ENCODE measurements at places on chromosomes 1 and 21.

DNA sequence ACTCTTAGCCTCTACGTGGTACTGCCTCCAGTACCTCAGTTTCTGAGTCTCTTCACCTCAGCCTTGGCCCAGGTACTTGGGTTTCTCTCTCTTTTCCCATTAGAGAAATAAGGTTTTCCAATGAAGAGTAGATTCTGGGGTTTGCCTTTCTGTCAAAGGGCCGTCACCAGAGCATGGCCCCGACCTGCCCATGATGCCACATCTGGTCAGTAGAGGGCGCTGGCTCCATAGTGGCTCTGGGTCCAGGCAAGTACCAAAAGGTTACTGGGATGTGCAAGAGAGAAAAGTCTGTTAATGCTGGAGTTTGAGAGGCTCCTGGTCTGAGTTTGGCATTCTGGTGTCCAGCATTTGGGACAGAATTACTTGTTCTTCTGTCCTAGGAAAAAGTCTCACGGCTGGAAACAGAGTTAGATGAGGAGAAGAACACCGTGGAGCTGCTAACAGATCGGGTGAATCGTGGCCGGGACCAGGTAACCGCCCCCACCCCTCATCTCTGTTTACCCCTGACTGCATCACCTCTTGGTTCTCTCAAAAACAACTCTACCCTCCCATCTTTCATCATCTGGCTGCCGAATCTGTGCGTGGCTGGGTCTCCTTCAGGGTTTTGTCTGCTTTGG lies 5.3 kb upstream of the TUFT1 start:
- DNase-seq: peak; percentile 87

DNA sequence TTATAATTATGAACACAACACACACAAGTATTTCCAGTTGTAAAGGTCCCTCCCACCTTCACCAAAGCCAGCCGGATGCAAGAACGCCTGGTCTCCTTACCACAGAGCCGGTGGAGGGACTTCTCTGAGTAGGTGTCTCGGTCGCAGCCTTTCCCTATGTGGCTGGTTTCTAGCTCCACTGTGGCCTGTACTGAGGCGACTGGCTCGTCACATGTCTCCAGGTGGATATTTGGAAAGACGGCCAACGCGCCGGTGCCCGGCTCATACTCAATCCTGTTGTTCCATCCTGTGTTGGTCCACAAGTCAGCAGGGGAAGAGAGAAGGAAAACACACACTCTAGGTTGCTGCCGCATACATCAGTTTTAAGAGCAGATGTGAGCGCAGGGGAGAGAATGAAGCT lies 74.4 kb downstream of the CLSTN1 start:
- no peak for DNase-seq

DNA sequence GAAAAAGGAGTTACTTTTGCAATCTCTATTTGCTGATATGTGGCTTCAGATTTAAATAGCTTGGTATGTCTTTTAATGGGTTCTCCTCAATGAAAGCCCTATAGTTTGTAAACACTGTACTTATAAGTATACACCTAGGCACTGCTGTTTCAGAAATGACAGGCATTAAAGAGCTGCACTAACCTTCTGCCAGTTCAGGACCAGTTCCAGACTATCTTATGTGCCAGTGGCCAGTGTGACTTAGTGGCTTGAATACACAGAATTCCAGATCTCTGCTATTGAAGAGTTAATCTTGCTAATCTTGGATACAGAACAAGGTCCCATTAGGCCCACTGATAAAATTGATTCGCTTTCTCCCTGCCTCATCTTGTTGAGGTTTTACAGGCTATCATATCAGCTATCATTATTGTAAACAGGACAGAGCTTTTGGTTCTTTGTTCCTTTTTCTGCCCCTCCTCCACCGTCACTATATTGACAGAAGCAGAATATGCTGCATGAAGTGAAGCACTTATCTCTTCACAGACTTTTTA lies 337.5 kb downstream of the LRRIQ3 start:
- DNase-seq: no peak

- DNase-seq: no peak
These were observed 301.3 kb downstream of the SIPA1L2 start for GRCh38 chr1:232328486-232329102.

DNA sequence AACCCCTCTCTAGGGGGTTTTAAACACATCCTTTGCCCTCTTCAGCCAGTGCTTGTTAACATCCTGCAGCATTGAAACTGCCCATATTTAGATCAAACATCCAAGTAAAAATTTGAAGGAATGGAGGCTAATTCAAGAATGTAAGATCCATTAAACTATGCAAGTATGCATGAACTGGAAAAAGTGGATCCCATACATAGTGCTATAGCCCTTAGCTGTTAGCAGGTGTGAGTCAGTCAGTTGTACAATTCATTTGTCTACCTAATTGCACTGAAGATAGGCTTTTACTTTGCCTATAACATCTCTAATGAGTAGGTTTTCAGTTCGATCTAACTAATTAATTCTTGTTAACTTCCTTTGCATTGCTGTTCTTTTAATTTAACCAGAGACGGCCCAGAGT lies 270.9 kb downstream of the LMO4 start:
- DNase-seq: no peak

GRCh38 chr21:17711896-17712295 lies 99.2 kb upstream of the BTG3 start:
- DNase-seq: peak; percentile 8

GRCh38 chr21:31520561-31521098 lies 138.9 kb upstream of the SOD1 start:
- DNase-seq: no peak

DNA sequence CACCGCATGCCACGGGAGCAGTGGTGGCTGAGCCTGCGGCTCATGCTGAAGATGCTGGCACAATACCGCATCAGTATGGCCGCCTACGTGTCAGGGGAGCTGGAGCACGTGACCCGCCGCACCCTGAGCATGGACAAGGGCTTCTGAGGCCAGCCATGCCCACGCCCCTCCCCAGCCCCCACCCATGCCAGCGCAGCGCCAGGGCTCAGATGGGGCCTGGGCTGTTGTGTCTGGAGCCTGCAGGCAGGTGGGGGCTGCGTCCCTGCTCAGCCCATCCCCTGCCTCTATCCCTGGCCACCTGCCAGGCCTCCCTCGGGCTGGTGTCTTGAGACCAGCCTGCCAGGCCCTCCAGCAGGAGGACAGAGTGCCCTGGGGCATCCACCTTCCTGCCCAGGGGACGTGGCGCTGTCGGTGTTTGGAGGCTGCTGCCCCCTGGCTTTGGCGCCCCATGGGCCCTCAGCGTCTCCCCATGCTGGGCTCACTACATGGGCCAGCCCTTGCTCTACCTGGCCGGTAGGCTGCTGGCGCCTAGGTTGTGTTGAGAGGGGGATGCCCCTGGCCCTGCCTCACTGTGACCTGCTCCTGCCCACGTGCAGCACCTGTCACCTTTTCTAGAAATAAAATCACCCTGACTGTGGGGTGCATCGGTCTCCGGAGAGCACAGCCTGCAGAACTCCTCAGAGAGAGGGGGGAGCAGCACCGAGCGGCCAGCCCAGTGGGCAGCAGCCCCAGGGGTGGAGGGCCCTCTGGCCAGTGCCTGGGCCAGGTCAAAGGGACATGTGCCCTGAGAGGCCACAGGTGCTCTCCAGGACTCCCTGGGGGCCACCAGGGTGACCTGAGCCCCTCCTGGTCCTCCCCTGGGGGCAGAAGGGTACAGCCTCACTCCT lies 12.2 kb downstream of the CFAP410 start:
- DNase-seq: no peak

- DNase-seq: no peak
These were observed 189.9 kb upstream of the CACYBP start for GRCh38 chr1:174809755-174810280.

GRCh38 chr1:6391951-6392808 lies 1.4 kb downstream of the ACOT7 start:
- peak; percentile 24 for DNase-seq

- no peak for DNase-seq
These were observed 17.7 kb downstream of the TBX15 start for GRCh38 chr1:118970451-118970850.

DNA sequence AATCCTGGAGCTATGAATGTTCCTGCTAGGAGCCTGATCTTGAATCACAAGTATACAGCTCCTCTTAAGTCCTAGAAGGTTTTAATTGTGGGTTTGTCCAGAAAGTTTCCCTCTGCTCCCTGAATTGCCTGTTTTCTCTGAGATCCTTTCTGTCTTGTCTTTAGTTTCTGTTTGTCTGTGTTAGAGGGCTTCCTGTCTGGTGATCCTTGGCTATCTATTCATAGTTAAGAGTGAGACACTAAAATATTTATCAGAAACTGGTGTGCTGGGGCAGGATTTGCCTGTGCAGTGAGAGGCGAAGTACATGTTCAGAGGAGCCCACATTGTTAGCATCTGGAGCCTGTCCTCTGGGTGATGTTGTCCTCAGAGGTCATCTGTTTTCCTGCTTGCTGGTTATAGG lies 45.4 kb downstream of the ETS2 start:
- no peak for DNase-seq

DNA sequence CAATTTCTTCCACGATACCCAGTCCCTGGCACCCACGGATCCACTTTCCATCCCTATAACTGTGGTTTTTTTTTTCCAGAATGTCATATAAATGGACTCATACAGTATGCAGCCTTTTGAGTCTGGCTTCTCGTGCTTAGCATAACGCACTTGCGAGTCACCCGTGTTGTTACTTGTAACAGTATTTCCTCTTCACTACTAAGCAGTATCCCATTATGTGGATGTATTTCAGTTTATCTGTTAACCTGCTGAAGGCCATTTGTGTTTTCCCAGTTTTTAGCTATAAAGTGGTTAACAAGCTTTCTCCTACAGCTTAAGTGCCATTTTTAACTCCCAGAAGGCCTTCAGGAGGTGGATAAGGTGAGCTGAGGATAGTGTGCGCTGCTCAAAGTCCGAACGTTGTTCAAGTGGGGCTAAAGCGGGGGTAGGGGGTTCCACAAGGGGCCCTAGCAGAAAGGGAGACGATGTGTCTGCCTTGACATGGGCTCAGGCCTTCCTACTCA lies 829 bp downstream of the ADAR start:
- DNase-seq: peak; percentile 41

DNA sequence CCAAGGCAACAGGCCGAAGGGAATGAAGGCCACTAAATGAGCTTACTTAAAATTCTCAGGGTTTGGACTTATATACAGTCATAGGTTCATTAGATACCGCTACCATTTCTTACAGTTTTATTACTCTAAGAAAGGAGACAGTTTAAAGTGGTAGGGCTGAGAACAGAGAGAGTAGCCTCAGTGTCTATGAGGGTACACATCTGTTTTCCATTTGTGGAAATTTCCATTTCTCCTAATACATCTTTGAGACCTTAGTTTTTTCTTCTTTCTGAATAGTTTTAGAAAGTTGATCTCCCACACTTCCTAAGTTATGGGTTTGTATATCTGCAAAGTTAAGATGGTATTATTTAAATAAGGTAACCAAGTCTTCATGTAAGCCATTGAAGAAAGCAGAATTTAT lies 1279.1 kb downstream of the NCAM2 start:
- DNase-seq: no peak

DNA sequence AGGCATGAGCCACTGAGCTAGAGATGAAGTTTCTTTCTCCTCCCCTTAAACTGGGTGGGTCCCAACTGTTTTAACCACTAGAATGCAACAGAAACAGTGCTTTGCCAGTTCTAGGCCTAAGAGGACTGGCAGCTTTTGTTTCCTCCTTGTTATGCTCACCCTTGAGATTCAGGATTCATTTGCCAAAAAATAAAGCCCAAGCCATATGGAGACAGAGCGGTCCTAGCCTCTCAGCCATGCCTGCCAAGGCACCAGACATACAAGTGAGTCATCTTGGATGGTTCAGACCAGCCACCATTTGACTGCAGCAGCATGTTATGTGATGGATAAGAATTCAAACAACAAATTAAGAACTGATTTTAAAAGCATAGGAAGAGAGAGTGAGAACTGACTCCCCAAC lies 38.1 kb upstream of the STUM start:
- DNase-seq: no peak

DNA sequence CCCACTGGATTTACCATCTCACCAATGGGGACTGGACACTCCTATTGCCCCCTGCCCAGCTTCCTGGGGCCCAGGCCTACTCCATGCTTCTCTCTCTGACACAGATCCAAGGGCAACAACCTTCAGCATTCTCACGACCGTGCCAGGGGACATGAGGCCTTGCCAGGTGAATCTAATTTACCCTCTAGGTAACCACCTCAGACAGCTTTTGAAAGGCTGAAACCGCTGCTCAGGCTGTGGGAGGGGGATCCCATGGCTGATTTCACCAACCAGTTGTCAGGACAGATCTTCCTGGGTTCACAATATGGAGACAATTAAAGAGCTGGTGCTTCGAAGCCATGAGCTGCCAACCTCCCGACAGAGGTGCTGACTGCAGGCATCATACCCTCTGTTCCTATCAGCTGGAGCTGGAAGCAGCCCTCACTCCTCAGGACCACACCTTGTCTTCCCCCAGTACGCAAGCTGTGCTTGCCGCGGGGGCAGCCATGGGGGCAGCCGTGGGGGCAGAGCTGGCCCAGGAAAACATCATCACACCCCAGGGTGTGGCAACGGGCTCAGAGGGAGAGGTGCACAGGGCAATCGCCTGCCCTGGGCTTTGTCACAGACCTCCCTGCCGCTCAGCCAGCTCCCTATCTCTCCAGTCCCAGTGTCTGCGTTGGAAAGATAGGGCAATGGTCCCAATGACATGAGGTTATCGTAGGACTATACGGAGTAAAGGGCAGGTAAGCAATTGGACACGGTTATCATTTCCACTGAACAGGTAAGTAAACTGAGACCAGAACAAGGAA lies 120.2 kb downstream of the DMRTB1 start:
- DNase-seq: no peak

- peak; percentile 15 for DNase-seq
These were observed 72.0 kb downstream of the EPB41 start for GRCh38 chr1:28986306-28986910.

DNA sequence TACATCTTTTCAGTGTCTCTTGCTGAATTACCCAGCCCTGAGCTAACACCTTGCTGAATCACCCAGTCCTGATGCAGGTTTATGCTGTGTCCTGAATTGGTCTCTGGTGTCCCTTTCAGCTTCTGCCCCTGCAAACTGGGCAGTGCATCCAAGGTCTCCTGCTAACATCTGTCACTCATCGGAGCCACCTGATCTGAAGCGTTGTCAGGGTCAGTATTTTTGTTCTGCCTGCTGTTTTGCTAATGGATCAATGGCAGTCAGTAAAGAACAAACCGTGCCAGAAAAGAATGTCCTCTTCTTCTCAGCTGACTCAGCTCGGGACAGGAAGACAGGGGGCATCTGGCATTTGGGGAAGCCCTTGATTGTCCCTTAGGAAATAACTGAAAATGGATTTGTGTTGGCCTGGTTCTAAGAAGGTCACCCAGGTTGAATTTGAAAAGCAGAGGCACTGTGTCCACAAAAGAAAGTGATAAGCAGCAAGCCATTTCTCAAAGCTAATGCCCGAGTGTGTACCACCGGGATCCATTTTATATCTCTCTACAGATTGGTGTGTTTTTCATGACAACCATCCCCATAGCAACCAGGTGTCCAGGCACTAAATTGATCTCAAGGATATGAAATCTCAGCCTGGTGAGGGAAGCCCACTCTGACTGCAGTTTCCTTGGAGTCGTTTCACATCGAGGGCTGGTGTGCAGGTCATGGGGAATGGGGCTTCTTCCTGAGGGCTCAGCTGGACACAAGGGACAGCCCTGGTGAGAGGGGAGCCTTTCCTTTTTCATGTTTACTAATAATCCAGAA lies 109.7 kb upstream of the IRF2BP2 start:
- DNase-seq: peak; percentile 33

GRCh38 chr1:241181471-241181870 lies 175.5 kb downstream of the RGS7 start:
- DNase-seq: no peak

GRCh38 chr1:158311066-158311465 lies 20.3 kb downstream of the CD1B start:
- no peak for DNase-seq

GRCh38 chr1:204607910-204608309 lies 77.6 kb downstream of the LRRN2 start:
- DNase-seq: no peak

Measured in suppressor macrophage (primary cell).